ENCODE measurements at places on chromosomes 2 and 18.

DNA sequence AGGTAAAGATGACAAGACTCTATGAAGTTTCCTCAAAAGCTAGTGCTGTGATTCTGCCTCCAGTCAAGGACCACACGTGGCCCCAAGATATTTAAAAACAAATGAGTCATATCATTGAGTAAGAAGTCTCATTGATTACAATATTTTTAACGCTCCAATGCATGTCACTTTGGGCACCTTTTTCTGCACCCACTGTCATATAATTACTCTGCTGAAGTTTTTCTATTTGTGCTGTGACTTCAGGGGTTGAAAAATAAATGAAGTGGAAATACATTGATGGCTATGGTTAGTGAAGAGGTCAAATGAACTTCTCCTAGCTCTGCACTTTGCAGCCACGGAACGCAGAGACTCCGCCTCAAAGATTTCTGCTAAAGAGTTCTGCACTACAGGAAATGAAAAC is 344.3 kb upstream of the KYNU start:
- no peak for DNase-seq

- DNase-seq: no peak
Observed at GRCh38 chr2:190663348-190663747, 14.5 kb downstream of the NAB1 start.

- DNase-seq: no peak
Observed at GRCh38 chr2:202035089-202035940, 1.7 kb downstream of the FZD7 start.

GRCh38 chr2:182941919-182942318 is 75.5 kb upstream of the FRZB start:
- no peak for DNase-seq

- no peak for DNase-seq
Observed at GRCh38 chr2:63819765-63820717, 21.7 kb upstream of the UGP2 start.

DNA sequence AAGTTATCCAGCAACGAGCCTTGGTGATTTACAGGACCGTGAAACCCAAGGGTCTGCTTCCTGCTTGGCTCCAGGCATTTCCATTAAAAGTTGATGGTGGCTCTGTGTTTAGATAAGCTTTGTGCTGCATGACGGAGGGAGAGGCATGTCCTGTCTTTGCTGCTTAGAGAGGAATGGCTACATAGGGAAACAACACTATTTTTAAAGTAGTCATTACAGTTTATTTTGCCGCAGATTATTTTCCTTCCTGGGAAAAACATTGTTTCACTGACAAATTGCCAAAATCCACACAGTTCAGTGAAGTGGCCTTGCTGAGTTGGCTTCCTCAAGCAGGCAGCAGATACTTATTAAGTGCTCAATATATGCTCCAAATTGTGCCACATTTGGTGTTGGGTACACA is 98.5 kb downstream of the THSD7B start:
- no peak for DNase-seq

GRCh38 chr2:136022396-136023146 is 37.1 kb upstream of the DARS1 start:
- DNase-seq: no peak
